ENCODE measurements at places on chromosomes 3 and 15.

DNA sequence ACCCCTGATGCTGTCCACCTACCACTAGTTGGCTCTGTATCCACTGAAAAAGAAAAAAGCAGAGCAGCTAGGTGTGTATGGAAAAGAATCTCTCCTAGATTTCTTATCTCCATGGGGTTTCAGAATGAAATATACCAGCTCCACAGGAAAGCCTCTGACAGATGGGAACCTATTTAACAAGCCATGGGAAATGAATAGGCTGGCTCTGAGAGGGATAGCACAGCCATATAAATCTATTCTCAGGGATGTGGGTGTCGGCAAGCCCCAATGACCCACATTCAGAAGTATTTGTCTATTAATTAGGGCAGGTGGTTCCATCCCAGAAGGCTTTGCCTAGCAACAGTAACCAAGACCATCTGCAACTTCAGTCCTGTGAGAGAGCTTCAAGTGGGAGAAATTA is 694.1 kb downstream of the AGBL1 start:
- no peak for DNase-seq

GRCh38 chr3:111733856-111734255 is 125.2 kb upstream of the PHLDB2 start:
- DNase-seq: no peak

GRCh38 chr3:59138966-59139365 is 89.1 kb upstream of the CFAP20DC start:
- DNase-seq: no peak

- DNase-seq: no peak
Observed at GRCh38 chr3:64344721-64345207, 119.5 kb upstream of the PRICKLE2 start.

GRCh38 chr3:117128133-117128532 is 418.6 kb downstream of the TUSC7 start:
- no peak for DNase-seq

DNA sequence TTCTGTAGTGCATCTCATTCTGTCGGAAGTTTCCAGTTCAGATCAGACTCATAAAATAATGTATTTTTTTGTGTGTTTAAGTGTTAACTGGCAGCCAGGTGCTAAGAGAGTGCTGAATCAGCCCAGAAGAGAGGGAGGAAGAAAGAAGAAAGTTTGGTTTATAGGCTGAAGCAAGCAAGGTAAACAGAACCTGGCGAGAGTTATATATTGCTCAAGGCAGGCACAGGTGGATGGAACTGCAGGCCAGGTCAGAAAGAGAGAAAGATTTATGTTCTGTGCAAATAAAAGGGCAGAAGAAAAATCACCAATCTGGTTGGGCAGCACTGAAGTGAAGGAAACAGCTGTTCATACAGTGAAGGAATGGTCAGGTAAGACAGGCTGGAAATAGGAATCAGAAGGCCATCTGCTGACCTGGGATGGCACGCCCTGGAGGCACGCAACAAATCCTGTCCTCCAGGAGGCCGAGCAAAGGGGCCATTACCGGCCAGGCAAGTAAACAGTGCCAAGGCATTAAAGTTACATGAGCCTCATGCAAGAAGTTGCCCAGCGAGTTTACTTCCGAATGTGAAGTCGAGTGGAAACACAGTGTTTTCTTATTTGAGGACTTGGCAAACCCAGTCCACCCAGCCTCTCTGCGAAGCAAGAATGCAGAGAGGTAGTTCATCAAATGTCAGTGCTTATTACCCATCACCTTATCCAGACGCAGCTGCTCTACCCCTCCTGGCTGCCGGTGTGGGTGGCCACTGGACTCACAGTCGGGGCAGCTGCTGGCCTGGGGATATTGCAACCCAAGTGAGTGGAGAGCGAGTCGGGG is 309.8 kb downstream of the VPS13C start:
- no peak for DNase-seq

DNA sequence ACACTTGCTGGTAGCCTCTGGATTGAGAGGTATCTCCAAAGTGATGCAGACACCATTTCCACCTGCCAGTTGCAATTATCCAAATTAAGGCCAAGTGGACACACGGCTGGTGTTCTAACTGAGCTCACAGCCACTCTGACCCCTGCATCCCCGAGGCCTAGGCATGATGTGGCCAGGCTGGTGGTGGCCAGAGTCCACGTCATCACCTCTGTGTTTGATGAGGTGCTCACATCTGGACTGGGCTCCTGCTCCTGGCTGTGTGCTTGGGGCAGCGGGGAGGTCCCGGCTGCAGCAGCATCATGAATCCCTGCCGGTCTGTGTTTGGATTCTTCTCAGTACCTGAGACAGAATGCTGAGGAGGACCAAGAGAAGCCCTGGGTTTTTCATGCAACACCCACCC is 4.9 kb downstream of the OXTR start:
- no peak for DNase-seq
